ENCODE measurements at places on chromosomes 3 and 15.

DNA sequence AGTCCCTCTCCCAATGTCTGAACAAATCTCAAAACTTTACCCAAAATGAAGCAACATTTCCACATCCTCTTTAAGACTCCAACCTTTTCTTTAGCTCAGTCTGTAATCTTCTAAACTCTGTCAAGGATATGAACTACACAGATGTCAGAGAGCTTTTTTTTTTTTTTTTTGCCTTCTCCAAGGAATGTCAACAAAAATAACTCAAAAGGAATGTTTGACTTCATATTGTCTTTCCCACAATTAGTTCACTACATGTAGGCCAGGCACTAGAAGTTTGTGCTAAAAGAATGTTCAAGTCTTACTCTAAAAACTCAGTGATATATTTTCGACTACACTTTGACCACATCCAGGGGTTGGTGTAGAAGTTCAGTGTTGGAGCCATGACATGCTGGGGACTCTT is 37.1 kb downstream of the ADAMTS9 start:
- DNase-seq, result no peak

GRCh38 chr15:79942741-79943481 is 28.1 kb downstream of the BCL2A1 start:
- DNase-seq, result no peak

- no peak for DNase-seq
Observed at GRCh38 chr15:101406036-101406435, 83.5 kb downstream of the PCSK6 start.

DNA sequence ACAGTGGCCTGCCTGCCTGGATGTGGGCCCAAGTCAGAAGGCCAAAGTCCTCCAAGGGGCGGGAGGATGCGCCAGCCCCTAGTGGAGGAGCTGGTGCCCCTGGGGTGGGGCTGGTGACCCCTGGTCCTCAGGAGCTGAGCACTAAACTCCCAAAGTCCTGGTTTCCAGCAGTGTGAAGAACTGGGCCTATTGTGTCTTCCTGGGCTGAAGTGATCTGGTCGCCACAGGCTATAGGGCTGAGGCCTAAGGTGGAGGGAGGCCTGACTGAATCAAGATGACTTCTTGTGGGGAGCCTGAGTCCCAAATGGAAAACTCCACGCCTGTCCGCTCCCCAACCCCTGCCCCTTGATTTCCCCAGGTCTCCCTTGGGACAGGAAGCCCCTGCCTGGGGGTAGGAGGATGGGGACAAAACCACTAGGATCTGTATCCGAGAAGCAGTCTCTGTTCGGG is 753 bp upstream of the FES start:
- no peak for DNase-seq

Data from T-helper 17 cell (primary cell).